ENCODE measurements at places on chromosomes 1 and 21. TPM values are rescaled to one million over a fixed set of nuclear protein-coding genes. Genes with fewer than 3 reads are reported as not detected.

The RHOU gene
- 20.3 TPM for polyA plus RNA-seq

The PTGS2 gene
- 2.4 TPM for polyA plus RNA-seq

The MCOLN3 gene
- polyA plus RNA-seq: 9.7 TPM

DNA sequence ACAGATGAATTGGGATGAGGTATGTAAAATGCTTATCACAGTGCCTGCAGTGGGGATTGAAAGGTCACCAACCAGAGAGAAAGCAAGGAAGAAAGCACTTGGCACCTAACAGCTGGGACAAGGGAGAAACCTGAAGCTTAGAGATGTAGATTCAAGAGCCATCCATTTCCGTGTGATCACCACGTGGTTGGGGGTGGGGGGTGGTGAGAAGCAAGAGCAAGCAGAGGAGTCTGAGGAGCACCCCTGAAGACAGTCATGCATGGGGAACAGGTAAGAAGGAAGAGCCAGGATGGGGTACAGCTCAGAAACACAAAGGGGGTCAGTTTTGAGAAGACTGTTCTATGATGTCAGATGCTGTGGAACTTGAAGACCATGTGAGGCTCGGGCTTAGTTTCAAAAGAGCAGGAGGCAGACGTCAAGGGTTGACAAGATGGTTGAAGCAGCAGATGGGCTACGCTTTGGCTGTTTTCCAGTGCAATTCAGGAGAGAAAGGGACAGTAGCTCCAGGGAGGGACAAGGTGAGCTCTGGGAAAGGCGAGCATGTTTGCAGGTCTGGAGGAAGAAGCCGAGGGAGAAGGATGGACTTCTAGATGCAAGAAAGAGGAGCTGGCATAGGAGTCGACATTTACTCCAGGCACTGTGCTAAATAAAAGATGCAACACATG is 17.4 kb downstream of the KANK4 start:
- DNase-seq: no peak

DNA sequence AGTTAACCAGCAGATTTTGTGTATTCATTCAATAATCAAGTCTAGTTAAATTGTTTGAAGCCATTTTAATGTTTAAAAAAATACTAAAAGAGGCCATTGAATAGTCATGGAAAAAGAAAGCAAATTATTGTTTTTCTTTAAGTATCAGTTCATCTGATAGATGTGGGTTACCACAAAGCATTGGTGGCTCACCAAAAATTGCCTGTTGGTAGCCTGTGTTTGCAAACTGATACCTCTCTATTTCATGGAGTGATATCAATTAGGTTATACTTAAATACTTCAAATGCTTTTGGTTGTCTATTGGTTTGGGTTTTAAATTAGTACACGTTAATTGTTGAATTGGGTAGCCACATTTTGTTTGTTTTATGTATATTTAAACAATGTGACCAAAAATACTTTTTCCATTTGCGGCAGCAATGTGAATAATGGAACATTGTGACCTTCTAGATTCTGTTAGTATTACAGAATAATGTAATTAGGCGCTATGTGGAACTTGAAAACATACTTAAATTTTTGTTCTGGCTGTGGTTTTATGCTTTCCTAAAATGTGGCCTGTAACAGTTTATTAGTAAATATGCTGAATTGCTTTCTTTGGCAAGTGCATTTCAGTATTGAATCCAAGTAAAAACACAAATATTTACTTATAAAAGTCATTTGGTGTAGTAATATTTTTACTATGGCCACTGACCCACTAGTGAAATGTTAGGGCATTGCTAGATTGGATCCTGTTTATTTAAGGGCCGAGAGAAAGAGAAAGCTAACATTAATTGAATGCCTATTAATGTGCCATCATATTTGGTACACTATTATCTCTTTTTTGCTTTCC is 37.1 kb upstream of the NBL1 start:
- DNase-seq: no peak

GRCh38 chr1:62841587-62842169 is 57.7 kb downstream of the ATG4C start:
- DNase-seq: peak; percentile 53

The RNU1-4 gene
- not detected for polyA plus RNA-seq

GRCh38 chr1:153567621-153568366 is 2.1 kb upstream of the S100A2 start:
- DNase-seq: no peak

The ATP5PO gene
- 365 TPM for polyA plus RNA-seq

GRCh38 chr1:150575518-150576366 is 3.7 kb downstream of the MCL1 start:
- no peak for DNase-seq

DNA sequence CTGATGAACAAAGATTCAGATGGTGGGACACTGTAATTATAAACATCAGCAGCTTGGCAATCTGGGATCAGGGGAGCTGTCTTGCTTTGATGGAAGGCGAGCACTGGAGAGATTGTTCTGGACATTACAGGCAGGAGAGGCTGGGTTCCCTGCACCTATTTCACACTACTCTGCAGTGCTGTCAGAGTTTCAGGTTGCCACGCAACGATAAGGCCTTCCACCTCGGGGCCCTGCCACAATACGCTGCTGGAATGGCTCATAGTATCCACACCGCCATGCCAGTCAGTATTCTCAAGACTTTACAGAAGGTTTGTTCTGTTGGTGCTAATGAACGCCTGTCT is 96.8 kb downstream of the GLIS1 start:
- DNase-seq: no peak

DNA sequence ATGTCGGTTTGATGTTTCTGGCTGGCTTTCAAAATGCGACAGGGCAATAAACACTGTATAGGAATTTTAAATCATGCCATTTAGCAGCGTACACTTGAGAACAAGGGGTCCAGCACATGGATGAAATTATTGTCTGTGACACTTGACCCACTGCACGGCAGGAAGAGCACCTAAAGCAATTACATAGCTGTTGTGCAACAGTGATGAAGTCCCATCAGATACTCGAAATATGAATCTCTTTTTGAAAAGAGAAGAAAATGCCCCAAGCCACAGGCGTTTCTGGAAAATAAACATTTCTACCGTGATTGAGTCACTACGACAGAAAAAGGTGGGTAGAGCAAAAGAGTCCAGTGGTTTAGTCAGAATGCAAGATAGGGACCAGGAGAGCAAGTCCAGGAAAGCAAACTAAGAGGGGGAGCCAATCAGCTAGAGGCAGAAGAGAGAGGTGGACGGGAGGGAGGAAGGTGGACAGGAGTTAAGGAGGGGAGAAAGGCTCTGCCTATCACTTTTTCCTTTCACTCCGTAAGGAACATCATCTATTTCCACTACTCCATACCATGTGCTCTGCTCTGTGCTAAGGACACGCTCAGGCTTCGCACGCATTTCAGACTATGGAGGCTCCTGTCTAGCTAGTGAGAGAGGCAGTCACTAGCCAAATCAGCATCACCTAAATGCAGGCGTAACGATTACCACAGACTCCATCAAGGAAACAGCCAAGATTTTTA is 6.4 kb downstream of the DSCAM start:
- no peak for DNase-seq

The HES4 gene
- 21.8 TPM for polyA plus RNA-seq

The TNFSF4 gene
- 2.4 TPM for polyA plus RNA-seq

GRCh38 chr1:43455213-43455889 is 1.6 kb upstream of the HYI start:
- DNase-seq: no peak

GRCh38 chr21:41593051-41593759 is 85.2 kb upstream of the TMPRSS2 start:
- no peak for DNase-seq

DNA sequence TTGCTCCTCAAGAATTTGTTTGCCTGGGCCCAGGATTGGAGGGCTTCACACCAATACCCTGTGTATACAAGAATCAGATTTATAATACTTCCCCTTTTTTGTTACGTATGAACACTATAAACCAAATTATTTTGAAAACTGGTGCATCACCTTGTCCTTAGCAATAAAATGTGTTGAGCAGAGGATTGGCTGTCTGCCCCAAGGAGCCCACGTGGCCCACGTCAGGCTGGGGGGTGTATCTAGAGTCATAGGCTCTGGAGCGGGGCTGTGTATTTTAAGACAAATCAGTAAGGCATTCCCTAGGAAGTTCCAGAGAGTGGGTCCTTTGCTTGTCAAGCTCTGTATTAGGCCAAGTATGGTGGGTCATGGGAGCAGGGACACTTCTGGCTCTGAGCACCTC is 2.0 kb upstream of the ST3GAL3 start:
- no peak for DNase-seq

The OR14K1 gene
- not detected for polyA plus RNA-seq

DNA sequence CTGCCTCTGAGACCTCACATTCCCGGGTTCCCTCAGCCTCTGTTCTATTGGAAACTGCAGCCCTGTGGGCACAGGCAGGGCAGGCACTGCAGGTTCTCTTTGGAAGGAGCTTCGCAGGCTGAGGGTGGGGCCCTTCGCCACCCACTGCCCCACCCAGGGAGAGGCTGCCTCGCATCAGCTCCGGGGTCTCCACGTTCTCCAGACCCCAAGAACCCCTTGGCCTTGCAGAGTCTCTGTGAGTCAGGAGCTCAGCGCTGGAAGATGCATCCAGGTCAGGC is 8.6 kb upstream of the C1orf159 start:
- no peak for DNase-seq

DNA sequence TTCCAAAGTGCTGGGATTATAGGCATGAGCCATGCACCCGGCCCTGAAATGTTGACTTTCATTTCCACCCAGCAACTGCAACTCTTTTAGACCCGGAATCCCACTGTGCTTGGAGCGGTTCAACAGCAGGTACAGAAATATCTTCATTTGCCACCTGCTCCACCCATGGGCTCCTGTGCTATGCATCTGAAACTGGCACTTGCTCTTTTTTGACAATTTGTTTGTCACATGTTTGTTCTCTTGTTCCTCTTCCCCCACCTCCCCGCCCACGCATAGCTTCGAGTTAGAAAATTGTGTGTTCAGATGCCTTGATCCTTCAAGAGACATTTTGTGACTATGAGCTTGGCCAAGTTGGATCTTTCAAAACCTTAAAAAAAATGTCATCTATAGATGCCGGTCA is 2.4 kb upstream of the IFNLR1 start:
- no peak for DNase-seq

The GBP7 gene
- not detected for polyA plus RNA-seq

DNA sequence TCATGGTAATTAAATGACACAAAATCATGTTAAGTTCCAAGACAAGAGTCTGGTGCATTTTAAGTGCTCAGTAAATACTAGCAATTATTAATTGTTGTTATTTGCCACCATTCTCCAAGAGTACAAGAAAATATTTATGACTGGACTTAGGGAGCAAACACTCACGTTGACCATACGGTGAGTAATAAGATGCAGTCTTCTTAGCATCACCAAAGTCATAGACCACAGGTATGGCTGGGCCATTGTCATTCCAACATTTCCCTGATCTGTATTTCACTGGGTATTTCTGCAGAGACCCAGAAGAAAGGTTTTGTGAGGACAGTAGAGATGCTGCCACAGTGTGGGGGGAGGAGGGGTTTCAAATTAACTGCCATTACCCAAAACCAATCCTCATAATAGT is 4.7 kb downstream of the ITLN2 start:
- DNase-seq: no peak

The DNAJC11 gene
- 58.6 TPM for polyA plus RNA-seq

The GJB4 gene
- polyA plus RNA-seq: 0.13 TPM
